ENCODE measurements at places on chromosomes 3 and 15.

GRCh38 chr3:137348936-137349335 is 391.2 kb downstream of the IL20RB start:
- DNase-seq, result no peak

- DNase-seq, result peak; percentile 31
Observed at GRCh38 chr3:9809615-9810432, at the start of gene TTLL3. Gene TTLL3, plus strand, starts transcription at chr3:9810262. Its CDS starts 400 bp downstream, at chr3:9810662.

- no peak for DNase-seq
Observed at GRCh38 chr3:192216067-192216466, 511.3 kb downstream of the FGF12 start.

- no peak for DNase-seq
Observed at GRCh38 chr3:171309906-171310359, 150.3 kb downstream of the TNIK start.

- no peak for DNase-seq
Observed at GRCh38 chr3:184526088-184526433, 35.5 kb upstream of the EPHB3 start.

DNA sequence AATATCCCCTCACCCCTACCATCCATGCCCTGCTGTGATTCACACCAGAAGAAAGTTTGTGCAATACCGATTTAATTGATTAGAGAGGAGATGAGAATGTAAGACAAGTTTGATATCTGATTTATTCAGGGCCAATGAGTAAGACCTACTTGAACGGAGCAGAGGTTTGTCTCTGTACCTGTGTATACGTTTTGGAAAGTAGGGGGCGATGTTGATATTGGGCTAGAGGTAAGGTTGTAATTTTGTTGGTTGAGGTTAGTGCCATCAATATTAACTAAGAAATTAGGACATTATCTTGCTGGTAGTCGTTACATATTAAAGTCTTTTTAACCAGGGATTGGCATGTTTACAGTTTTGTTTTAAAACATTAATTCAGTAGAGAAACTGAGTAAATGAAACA is 20.5 kb downstream of the EAF2 start:
- DNase-seq, result no peak

- DNase-seq, result no peak
Observed at GRCh38 chr15:57451555-57451954, 75.2 kb downstream of the CGNL1 start.

DNA sequence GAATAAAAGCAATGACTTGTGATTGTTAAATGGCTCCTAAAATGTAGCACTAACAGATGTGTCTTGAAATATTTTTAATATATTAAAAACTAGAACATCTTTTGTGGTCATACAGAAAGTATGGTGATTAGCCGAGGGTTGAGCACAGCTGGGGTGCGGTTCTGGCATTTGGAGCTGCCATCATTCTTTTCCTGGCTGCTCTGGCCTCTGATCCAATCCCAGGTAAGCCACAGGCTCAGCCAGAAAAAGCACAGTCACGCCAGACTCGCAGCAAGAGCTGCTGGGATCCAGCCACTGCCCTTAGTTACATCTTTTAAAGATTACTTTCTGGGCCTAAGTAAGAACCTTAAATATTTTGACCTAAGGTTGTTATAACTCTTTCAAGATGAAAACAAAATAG is 196.8 kb downstream of the PLCL2 start:
- no peak for DNase-seq

DNA sequence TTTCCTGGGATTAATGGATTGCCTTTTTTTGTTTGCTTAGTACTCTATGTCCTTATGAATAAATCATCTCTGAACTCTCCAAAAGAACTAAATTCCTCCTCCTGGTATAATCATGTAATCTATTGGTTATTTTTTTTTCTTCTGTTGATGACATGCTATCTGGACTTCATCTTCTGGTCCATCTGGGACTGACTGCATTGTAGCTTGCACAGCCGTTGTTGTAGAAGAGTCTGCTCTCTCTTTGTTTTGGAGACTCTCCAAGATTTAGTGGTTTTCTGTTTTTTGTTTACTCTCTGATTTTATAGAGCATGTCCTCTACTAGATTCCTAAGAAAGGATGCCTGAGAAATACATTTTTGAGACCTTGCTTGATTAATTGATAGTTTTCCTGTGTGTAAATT is 19.1 kb downstream of the IREB2 start:
- DNase-seq, result no peak

- DNase-seq, result no peak
Observed at GRCh38 chr3:129575997-129576384, 30.5 kb downstream of the PLXND1 start.

DNA sequence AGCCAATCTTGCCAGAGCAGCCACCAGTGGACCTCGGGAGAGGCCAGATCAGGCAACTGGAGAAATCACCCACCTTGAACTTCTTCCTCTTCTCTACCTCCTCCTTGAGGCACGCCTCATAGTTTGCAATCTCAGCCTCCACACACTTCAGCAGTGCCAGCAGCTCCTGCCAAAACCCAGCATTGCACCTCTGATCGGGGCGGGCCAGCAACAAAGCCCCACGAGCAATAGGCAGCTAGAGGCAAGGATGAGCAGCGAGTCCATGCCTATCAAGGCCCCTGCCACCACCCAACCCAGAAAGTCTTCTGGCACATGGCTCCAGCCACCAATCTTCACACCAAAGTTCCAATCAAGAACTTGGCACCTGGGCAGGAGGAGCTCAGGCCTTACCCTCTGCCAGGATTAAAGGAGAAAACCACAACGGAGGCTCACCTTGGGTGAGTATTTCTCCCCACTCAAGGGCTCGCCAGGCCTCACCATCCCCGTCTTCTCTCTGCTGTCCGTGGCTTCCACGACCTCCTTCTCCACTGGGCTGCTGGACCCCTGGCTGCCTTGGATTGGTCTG is 42.1 kb downstream of the SEMA3G start:
- no peak for DNase-seq
